ENCODE measurements at places on chromosomes 13 and 19.

- no peak for DNase-seq
Measured at GRCh38 chr13:111909971-111910671, 156.8 kb upstream of the SOX1 start.

DNA sequence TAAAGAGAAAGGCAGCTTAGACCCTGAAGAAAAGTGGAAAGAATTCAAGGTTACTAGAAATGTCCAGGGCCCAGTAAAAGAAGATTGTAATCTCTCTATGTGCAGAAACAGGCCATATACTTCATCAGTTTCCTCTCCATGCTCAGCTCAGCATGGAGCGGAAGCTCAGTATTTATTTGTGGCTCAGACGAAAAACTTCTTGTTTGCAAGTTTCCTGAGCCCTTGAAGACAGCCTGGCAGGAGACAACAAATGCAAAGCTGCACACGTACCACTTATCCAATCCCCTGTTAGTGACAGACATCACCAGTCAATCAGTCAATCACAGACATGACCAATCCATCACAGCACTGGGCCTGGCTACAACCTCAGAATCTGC lies 8.1 kb upstream of the KLF2 start:
- DNase-seq = no peak

DNA sequence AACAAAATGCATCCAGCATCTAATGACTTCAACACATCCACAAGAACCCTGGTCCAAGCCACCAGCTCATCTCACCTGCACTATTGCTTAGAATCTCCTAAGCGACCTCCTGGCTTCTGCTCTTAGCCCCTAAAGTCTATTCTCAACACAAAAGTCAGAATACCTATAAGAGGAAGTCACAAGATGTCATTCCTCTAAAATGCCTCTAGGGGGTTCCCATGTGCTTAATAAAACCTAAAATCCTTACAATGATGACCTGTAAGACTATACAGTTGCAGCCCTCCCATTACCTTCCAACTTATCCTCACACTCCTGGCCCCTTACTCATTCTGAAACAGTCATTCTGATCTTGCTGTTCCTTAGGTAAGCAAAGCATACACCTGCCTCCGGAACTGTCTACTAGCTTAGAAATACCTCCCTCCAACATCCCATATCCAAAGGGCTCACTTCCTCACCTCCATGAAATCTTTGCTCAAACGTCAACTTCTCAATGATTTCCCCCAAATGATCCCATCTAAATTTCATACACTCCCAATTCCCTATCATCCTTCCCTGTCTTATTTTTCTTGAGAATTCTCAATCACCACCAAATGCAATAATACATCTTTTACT lies 10.0 kb downstream of the ATP7B start:
- DNase-seq = no peak

GRCh38 chr19:48390188-48391099 lies 907 bp downstream of the KDELR1 start:
- peak; percentile 46 for DNase-seq

GRCh38 chr19:2536461-2536860 lies 60.5 kb downstream of the GADD45B start:
- no peak for DNase-seq

- DNase-seq = no peak
Measured at GRCh38 chr19:10339977-10340376, 553 bp upstream of the ICAM3 start.

DNA sequence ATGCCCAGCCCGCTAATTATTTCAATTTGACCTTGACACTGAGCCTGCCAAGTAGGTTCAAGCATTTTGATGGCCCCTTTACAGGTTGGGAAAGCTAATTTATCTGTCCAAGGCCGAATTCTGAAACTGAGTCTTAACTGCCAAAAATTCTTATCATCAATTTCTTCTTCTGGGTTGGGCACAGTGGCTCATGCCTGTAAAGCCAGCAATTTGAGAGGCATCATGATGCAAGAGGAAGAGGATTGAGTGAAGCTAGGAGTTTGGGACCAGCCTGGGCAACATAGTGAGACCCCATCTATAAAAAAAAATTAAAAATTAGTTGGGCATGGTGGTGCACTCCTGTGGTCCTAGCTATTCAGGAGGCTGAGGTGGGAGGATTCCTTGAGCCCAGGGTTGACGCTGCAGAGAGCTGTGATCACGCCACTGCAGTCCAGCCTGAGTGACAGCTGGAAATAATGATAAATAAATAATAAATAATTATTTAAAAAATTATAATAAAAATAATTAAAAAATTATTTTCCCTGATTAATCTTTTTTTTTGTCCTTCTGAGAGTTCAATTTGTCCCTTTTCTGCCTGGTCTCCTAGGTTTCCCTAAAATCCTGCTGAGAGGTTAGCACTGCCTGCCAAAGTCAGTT lies 1.3 kb upstream of the LDLR start:
- DNase-seq = no peak

- DNase-seq = peak; percentile 50
Measured at GRCh38 chr19:17950310-17951156, 16.4 kb upstream of the KCNN1 start.

- DNase-seq = no peak
Measured at GRCh38 chr19:5864725-5865486, 5.4 kb downstream of the FUT5 start.

GRCh38 chr19:55738302-55738701 lies at the start of gene NLRP9:
Gene NLRP9, minus strand, starts transcription at chr19:55738402. Its CDS starts 28 bp downstream, at chr19:55738374.
- DNase-seq = no peak

GRCh38 chr13:41597348-41598041 lies 140.1 kb downstream of the RGCC start:
- no peak for DNase-seq

DNA sequence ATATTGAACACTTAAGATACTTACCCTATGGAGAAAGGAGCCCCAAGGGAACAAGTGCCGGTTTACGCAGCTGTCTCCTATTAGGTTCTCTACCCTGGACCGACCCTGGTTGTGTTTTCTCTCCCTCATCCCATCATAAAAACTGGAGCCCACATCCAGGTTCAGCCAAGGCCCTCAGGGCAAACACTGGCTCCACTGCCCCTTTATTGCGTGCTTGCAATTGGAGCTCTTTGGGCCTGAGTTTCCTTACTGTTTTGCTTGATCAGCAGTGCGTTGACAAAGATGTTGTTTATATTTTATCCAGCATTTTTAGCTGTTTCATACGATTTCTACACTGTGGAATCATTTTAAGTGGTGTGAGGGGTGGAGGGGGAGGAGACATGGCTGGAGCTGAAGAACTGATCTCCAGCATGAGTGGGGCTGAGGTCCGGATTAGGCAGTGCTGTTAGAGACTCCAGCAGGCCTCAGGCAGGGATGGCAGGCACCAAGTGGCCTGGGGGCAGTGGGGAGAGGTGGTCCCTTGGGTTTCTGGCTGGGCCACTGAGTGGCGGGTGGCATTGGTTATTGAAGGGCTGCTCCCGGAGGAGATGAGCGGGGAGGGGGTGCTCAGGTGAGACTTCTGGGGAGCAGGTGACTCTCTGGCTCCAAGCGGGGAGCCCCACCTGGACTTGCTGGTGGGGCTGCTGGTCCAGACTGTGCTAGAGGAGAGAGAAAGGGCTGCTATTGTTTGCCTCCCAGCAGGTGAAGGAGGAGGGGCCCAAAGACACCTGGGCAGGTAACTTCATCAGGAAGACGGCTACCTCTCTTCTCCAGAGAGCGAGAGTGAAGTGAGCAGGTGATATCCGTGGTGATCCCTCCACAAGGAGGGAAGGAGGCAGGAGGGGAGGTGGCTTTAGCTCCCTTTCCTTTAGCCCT lies 62.4 kb upstream of the RNF113B start:
- no peak for DNase-seq

- no peak for DNase-seq
Measured at GRCh38 chr13:52738719-52739467, 727 bp downstream of the CNMD start.

- DNase-seq = no peak
Measured at GRCh38 chr19:57239982-57240310, 486 bp upstream of the ZNF805 start.

GRCh38 chr19:6806488-6806887 lies 34.0 kb downstream of the VAV1 start:
- DNase-seq = no peak

DNA sequence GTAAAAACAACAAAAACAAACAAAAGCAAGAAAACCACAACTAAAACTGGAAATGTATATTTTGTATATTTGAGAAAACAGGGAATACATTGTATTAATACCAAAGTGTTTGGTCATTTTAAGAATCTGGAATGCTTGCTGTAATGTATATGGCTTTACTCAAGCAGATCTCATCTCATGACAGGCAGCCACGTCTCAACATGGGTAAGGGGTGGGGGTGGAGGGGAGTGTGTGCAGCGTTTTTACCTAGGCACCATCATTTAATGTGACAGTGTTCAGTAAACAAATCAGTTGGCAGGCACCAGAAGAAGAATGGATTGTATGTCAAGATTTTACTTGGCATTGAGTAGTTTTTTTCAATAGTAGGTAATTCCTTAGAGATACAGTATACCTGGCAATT lies 17.1 kb downstream of the KLF5 start:
- DNase-seq = no peak

GRCh38 chr19:344625-345319 lies at the start of gene MIER2:
Gene MIER2, minus strand, starts transcription at chr19:344796. Its CDS starts 14 bp downstream, at chr19:344782.
- DNase-seq = peak; percentile 77

GRCh38 chr13:99227909-99228688 lies 27.4 kb downstream of the UBAC2 start:
- DNase-seq = no peak

- DNase-seq = no peak
Measured at GRCh38 chr19:56404705-56405056, 549 bp downstream of the ZNF583 start.

DNA sequence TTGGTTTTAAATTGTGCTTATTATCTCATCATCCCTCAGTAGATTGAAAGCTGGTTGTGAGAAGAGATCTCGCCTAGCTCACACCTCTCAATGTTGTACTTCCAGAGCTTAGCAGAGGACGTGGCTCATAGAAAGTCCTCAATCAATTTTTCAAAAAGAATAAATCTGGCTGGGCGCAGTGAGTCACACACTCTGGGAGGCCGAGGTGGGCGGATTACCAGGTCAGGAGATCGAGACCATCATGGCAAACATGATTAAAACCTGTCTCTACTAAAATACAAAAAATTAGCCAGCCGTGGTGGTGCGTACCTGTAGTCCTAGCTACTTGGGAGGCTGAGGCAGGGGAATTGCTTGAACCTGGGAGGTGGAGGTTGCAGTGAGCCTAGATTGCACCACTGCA lies 4.7 kb upstream of the ASF1B start:
- DNase-seq = no peak

DNA sequence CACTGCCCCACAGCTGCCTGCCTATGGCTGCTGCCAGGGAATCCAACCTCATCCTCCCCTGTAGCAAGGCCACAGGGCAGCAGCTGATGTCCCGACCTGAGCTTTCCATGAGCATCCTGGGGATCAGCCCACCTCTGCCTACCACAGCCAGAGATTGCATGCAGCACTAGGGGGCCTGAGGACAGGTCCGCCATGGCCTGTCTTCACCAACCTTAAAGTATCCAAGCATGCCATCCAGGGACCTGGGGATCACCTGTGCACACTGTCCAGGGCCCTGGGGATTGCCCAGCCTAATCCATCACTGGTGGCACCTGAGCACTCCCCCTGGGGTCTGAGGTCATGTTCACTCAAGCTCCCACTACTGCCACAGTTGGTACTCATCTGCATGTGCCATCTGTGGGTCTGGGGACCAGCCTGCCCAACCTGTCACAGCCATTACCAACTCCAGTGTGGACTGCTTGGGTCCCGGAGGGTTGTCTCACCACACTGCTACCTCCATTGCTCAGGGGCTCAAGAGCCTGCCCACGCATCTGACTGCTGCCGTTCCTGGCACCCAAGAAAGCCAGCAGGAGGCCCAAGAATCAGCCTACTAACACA lies 53.0 kb downstream of the KCTD15 start:
- DNase-seq = no peak

- DNase-seq = no peak
Measured at GRCh38 chr13:40109351-40109844, 453.9 kb downstream of the COG6 start.

GRCh38 chr19:43331435-43332010 lies 22.0 kb upstream of the CD177 start:
- DNase-seq = no peak

DNA sequence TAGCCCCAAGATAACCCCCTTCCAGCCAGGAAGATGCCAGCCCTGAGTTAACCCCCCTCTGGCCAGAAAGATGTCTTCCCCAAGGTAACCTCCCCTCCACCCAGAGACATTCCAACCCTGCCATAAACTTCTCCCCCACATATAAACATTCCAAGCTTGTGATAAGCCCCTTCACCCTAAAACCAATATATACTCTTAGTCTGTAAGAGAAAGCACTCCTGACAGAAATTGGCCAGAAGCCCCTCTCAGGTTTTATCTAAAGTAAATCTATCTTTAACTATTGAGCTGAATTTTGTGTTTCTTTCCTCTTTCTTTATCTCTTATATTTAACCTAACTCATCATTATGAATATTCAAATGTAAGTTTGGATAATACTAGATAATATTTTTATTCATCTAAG lies 1775.8 kb upstream of the MIR17HG start:
- DNase-seq = no peak

DNA sequence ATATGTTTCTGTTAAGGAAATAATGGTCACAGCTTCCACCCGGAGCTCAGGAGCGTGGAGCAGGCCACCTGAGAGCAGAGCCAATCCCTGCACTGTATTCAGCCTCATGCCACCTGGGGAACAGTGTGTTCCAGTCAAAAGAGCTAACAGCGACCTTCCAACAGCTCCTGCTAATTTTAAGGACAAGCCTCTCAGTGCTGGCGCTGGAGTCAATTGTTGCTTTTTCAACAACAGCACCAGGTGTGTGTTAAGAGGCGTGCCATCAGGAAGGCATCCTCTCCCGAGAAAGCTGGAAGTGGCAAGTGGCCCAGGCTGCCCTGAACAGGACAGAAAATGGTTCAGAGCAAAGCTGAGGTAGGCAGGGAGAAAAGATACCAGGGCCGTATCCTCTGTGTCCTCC lies 102.0 kb downstream of the CACNA1A start:
- DNase-seq = no peak

DNA sequence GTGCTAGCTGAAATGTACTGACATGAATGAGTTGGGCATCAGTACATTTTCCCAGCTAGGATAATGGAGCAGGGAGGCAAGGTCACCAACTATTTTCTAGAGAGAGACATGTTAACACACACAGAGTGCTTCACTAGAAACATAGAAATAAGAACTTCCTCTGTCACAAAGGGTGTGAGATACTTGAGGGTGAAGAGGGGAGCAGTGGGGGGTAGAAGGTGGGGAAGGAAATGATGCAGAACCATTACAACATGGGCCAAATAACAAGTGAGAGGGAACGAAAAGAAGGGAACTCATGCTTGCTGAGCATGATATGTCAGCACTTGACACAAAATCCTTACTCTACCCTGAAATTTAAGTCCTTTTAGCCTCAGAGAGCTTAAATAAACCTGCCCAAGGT lies 87.8 kb upstream of the RFC3 start:
- DNase-seq = no peak

DNA sequence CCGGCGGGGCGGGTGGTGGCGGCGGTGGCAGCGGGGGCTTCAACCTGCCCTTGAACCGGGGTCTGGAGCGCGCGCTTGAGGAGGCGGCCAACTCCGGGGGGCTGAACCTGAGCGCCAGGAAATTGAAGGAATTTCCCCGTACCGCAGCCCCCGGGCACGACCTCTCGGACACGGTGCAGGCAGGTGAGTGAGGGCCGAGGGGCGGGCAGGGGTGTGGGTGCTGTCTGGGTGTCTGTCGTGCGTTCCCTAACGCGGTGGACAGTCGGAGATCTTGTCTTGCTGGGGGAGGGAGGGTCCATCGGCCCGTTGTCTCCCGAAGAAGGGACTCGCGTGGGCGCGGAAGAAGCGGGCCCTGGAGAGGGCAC lies 533 bp downstream of the LRCH1 start:
- DNase-seq = no peak

- DNase-seq = no peak
Measured at GRCh38 chr19:47459477-47459876, 12.2 kb downstream of the SLC8A2 start.

Measured in effector CD4-positive, alpha-beta T cell (primary cell).